ENCODE measurements at places on chromosomes 11 and 22.

DNA sequence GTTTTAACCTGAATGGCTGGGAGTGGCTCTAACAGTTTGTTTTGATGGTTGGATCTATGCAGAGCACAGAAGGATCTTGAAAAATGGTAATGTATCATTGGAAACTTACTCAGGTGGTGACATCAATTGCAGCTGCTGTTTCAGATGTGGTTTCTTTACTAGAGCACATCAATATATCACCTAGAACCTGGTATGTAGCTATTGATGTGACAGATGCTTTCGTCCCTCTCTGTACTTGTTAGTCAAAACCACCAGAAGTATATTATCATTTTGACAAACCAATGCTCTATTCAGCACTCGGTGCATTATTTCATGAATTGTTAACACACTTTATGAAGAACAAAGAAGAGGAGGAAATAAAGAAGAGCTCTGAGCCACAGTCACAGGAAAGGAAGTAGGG, 26.6 kb upstream of the SCN3B start:
- no peak for DNase-seq

DNA sequence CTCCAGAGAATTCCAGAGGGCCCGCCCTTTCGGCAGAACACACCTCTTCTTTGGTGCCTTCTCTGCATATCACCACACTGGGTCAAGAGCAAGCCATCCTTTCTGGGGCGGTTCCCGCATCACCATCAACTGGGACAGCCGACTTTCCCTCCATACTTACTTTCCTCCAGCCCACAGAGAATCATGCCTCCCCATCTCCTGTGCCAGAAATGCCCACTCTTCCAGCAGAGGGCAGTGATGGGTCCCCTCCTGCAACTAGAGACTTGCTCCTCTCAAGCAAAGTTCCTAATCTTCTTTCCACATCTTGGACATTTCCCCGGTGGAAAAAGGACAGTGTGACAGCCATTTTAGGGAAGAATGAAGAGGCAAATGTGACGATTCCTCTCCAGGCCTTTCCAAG, 157.7 kb downstream of the C11orf91 start:
- DNase-seq: no peak

DNA sequence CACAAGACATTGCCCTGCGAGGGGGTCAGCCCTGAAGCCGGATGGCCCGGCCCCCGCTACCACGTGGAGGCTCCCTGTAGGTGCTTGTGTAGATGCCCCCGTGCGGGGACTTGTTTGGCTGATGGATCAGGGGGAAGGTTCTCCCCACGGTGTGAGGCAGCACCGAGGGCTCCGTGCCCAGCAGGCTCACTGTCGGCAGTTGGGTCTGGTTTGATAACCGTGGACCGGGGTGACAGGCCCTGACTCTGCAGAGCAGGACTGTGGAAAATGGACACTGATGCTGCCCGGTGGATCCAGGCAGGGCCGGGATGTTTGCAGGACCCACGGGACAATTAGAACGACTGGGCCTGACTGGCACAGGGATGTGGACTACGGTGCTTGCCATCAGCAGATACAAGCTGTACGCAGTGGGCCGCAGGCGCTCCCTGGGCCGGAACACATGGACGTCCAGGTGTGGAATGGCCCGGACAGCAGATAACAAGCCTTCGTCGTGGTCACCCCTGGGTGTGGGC, 19.0 kb downstream of the KCNQ1 start:
- no peak for DNase-seq

DNA sequence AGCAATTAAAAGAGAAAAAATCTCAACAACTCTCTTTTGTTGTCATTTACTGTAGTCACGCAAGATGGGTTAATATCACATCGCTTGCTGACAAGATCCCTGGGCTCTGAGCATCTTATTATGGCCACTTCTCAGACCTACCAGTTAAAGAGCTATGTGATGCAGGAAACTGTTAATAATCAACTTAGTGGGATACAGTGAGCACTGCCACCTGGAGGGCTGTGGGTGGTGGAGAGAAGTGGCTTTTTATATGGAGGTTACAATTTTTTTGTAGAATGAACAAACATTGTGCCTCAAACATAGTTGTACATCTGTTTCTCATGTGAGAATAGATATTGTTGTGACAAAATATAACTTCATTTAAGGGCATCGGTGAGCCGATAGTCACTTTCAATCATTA, 181.0 kb downstream of the TENM4 start:
- DNase-seq: no peak

- peak; percentile 21 for DNase-seq
These were observed 489.4 kb downstream of the KCNA4 start for GRCh38 chr11:29527391-29527936.

GRCh38 chr11:100930185-100930778, 199.3 kb downstream of the PGR start:
- peak; percentile 29 for DNase-seq

GRCh38 chr22:30780026-30780425, 85.4 kb downstream of the OSBP2 start:
- DNase-seq: no peak

- no peak for DNase-seq
These were observed at the start of gene VWCE for GRCh38 chr11:61294717-61295595. Gene VWCE, minus strand, starts transcription at chr11:61295316. Its CDS starts 279 bp downstream, at chr11:61295037.

- no peak for DNase-seq
These were observed 46.5 kb downstream of the AHNAK start for GRCh38 chr11:62499944-62500649.

DNA sequence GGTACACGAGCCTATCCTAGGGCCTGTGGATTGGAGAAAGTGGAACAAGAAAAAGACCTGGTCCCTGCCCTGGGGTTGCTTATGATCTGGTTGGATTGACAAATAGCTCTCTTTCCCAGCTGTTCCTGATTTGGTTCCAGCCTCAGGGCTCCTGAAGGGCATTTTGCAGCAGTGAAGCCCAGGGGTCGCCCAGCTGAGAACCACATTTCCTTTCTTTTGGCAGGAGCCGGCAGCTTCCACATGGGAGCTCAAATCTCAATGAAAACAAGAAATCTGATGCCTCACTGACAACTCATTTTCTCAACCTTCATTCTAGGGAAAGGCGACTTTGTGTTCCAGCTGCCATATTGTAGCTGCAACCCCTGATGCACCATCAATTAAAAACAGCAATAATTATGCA, 140.6 kb upstream of the CADM1 start:
- no peak for DNase-seq

- DNase-seq: no peak
These were observed 686.2 kb downstream of the OPCML start for GRCh38 chr11:132846075-132846474.

DNA sequence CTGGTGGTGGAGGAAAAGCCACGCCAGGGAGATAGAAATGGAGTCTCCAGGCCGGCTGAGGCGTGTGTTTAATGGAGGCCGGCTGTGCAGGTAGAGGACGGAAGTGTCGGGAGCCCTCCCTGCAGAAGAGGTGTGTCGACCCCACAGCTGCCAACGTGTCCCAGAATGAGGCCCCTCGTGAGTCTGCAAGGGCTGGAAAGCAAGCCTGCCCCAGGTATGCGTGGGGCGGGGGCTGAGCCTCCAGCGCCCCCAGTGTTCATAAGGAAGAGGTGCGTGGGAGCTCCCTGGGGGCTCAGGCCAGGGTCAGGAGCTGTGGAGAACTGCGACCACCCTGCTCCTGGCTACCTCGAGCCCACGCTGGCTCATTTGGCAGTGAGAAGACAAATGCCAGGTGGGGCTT, 38.0 kb upstream of the JAM3 start:
- no peak for DNase-seq

GRCh38 chr11:75523189-75523588, 2.6 kb downstream of the GDPD5 start:
- no peak for DNase-seq

GRCh38 chr22:31103899-31104694, 3.3 kb downstream of the SELENOM start:
- no peak for DNase-seq

- DNase-seq: no peak
These were observed 192.1 kb downstream of the MN1 start for GRCh38 chr22:27609451-27609888.

- DNase-seq: no peak
These were observed 44.3 kb upstream of the CLPB start for GRCh38 chr11:72478669-72479068.

DNA sequence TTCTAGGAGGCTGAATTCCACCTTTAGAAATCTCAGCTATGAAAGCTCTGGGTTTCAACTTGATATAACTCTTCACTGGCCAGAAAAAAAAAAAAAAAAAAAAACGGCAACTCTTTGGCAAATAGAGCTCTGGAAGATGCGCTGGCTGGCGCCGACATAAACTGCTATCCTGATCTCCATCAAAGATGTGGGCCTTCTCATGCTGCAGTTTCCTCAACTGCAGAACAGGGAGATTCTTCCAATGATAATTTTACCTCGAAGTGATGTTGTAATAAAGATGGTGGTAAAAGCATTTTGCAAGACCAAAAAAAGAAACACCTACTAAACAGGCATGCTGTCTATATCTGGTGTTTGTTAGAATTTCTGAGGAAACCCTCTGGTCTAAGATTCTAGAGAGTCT, 20.3 kb downstream of the FLI1 start:
- DNase-seq: no peak

DNA sequence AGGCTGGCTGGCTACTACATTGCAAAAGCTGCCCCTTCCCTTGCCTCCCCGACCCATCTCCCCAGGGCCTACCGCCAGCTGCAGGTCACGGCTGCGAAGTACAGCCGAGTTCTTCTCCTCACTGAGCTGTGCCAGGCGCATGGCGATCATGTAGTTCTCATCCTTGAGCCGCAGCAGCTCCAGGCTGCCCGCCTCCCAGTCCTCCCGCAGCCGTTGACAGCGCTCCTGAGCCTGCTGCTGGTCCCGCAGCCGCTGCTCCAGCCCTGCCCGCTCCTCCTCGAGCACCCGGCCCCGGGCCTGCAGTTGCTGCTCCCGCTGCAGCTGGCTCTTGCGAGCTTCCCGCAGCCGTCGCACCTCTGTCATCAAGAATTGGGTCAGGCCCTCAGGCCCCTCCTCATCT, 3.3 kb downstream of the CARD10 start:
- DNase-seq: no peak

All from AG04449 (cell line).